ENCODE measurements at places on chromosomes 11 and 22. TPM values are rescaled to one million over a fixed set of nuclear protein-coding genes. Genes with fewer than 3 reads are reported as not detected.

- DNase-seq, result no peak
- H3K4me3 ChIP-seq, result no peak overlapping the region
- H3K4me1 ChIP-seq, result no peaks in the 10 kb centered on the region
- no peak overlapping the region for H3K27ac ChIP-seq
Observed at GRCh38 chr22:22865311-22866072, 22.1 kb upstream of the IGLL5 start.

Gene UCP3
- 1.5 TPM for total RNA-seq

Gene ZP1
- not detected for total RNA-seq

GRCh38 chr11:43504316-43504950, 145.7 kb downstream of the TTC17 start:
- no peak for DNase-seq
- no peak overlapping the region for H3K27ac ChIP-seq
- H3K36me3 ChIP-seq, result no peaks in the 10 kb centered on the region
- no peaks in the 10 kb centered on the region for H3K27me3 ChIP-seq

DNA sequence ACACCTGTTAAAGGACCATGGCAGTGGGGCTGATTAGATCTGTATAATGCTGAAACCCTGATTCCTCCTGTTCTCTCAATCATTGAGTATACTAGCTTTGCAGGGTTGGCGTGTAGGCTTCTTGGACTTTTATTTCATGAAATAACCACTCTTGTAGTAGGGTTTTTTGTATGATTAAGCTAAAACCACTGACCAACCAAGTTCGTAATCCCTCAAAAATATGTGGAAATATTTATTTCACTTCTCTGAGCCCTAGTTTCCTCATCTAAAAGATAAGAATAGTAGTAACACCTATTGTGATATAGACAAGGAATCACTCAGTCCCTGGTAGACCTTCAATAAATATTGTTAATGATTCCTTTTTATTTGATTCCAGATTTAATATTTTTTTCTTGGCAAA, 4.2 kb downstream of the API5 start:
- H3K27ac ChIP-seq, result no peak overlapping the region
- no peaks in the 10 kb centered on the region for H3K27me3 ChIP-seq
- peaks cover 4% of the 10 kb centered on the region for H3K4me1 ChIP-seq
- H3K36me3 ChIP-seq, result no peaks in the 10 kb centered on the region
- DNase-seq, result no peak
- H3K4me3 ChIP-seq, result no peak overlapping the region

GRCh38 chr11:67349928-67350465, 3.3 kb downstream of the POLD4 start:
- no peak overlapping the region for H3K27ac ChIP-seq
- H3K4me1 ChIP-seq, result peaks cover 14% of the 10 kb centered on the region
- no peak overlapping the region for H3K4me3 ChIP-seq
- DNase-seq, result no peak

Gene SAA4
- not detected for total RNA-seq
